ENCODE measurements at places on chromosomes 1 and 21.
A peak's percentile ranks its signal among the peaks of the same experiment; 100 is the strongest.

DNA sequence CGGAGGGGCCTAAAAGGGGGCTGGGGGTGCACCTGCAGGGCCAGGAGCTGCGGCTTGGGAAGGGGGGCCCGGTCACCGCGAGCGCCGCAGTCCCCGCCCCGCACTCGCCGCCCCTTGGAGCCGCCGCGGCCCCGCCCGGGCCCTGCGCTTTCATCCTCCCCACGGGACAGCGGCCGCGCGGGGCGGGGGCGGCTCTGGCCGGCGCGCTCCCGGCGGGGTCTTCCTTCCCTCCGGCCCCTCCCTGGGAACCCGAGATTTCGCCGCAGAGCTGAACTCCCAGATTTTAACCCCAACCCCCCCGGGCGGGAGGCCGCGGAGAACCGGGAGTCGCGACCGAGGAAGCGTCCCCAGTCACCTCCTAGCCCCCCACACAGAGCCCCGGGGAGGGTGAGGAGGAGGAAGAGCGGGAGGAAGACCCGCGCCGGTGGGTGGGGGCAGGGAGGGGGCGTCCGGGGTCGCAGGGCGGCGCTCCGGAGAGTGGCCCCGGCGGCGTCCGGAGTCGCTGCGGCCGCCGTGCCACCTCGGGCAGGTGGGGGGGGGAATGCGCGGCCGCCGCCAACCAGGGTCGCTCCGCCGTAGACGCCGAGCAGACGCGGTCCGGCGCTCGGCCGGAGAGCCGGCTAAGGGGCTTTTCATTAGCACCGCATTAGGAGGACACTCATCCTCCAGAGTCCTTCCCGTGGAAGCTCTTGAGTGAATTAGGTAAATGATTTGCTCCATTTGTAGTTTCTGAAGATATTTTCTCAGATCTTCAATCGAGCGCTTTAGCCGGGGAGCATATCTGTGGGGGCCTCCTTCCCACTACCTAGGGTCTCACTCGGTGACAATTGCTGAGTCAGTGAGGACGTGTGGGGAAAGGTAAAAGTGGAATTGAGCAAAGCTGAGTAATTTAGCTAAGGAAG, 31.6 kb upstream of the NFIA start:
- peak; percentile 15 for DNase-seq

DNA sequence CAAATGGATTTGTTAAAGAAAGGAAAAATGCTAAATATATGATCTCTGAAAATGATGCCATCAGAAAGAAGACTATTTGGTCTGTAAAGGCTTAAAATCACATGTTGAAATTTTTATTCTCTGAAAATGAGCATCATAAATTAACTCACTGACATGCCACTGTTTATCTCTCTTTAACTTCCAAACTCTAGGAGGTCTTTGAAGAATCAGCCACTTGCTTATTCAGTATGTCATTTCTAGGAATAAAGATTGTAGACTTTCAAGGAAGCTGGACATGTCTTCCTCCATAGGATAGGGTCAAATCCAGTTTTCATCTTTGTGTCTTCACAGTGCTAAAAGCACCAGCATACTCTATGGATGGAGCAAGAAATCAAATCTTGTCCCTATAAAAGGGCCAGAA, 147.6 kb downstream of the FMN2 start:
- DNase-seq: no peak

- no peak for DNase-seq
Observed at GRCh38 chr1:71785000-71785399, 497.3 kb downstream of the NEGR1 start.

- DNase-seq: no peak
Observed at GRCh38 chr1:216923601-216924000, 200.4 kb upstream of the ESRRG start.

DNA sequence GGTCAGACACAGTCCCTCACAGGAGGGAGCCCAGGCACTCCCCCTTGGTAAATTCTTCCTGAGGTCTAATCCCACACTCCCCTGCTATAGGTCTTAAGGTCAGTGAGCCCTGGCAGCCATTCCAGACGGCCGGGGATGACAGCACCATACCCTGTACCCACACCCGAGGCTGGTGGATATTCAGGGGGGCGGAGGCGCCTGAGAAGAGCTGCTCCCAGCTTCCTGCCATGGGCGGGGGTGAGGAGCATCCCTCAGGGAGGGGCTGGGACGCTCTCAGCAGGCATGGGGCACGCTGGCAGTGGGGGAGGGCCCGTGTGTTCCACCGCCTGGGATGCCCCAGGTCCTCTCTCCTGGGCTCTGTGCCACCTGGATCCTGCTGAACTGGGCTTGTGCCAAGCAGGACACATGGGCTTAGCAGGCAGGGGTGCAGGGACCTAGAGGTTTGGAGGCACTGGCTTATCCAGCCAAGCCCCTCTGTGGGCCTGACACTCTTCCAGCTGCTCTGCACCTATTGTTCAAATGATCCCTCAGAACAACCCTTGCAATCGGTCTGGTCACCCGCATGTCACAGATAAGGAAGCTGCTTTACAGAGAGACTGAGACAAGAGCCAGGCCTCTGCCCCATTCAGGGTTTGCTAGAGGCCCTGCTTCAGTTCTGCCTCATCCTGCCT, 5.7 kb upstream of the ADGRB2 start:
- DNase-seq: no peak

DNA sequence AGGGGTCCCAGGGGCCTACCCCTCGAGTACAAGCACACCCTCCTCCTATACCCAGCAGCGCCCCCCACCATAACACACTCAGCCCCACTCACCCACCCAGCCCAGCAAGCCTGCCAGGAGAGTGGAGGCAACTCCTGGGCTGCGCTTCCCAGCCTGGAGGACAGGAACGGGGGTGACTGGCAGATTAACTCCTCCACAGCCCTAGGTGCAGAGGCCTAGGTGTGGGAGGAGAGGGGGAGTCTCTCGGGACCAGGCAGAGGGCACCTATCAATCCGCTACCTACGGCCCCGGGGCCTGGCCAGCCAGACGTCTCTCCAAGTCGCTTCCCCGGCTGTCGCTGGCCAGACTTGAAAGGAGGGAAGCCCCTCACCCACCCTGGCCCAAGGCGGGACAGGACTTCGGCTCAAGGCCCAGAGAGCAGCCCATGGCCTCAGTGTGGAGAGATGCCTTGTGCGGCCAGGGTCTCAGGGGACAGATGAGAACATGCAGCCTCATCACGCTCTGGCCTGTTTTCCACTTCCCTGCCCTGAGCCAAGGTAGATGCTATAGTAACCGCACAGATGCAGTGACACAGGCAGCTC, 24.9 kb downstream of the MATN1 start:
- peak; percentile 66 for DNase-seq

GRCh38 chr1:20259646-20260045, 31.0 kb upstream of the VWA5B1 start:
- DNase-seq: no peak

DNA sequence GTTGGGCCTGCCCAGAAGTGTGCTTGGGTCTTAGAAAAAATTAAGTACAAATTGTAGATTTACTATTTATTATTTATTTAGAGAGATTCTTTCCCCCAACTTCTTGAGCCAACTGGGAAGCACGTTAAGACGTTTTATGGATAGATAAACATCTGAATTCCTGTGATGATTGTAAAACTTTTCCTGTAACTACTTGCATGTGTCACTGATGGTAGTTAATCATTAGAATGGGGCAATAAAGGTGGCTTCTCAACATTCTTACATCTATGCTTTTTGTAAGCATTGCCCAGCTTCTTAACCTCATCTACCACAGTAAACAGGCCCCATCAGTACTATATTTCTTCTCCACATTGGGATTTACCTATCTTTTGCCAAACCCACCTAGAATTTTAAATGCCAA, 559.8 kb downstream of the LMO4 start:
- DNase-seq: no peak

DNA sequence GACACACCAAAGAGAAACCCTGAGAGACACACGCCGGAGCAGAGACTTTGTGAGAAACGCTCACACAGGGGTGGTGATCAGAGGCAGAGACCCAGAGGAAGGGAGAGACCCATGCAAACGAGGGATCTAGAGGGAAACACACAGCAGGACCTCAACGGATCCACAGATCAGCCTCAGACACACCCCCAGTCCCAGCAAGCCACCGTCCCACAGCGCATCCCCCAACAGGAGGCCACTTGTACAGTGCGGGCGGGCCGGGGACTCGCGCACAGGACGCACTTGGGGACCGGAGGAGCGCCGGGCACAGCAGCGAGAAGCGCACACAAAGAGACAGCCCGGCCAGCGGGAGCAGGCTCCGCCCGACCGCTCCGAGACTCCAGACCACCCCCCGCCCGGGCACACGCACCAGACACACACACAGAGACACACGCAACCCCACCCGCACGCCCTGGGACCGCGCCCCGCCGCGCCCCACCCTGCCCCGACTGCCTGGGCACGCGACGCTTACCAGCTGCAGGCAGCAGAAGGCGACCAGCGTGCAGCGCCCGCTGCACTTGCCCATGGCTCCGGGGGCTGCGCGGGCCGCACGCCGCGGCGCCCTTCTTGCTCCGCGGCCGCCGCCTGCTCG, 587 bp downstream of the NKAIN1 start:
- peak; percentile 67 for DNase-seq

GRCh38 chr1:168723000-168723399, 6.0 kb downstream of the DPT start:
- no peak for DNase-seq

DNA sequence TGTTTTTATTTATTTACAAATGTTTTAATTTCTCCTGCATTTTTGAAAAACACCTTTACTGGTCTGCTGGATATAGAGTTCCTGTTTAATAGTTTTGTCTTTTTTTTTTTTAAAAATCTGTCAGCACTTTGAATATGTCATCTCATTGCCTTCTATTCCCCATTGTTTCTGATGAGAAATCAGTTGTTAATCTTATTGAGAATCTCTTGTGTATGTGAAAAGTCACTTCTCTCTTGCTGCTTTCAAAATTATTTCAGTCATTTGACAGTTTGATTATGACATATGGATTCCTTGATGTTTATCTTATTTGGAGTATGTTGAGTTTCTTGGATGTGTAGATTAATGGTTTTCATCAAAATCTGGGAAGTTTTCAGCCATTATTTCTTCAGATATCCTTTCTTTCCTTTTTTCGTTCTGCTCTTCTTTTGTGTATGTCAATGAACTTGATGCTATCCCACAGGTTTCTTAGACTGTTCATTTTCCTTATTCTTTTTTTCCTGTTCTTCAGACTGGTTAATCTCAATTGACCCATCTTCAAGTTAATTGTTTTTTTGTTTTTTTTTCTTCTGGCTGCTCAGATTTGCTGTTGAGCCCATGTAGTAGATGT, 51.2 kb upstream of the CCDC190 start:
- DNase-seq: no peak

GRCh38 chr1:169047074-169047473, 59.4 kb upstream of the ATP1B1 start:
- DNase-seq: no peak

- DNase-seq: no peak
Observed at GRCh38 chr1:113858418-113858817, 13.1 kb downstream of the PTPN22 start.

- DNase-seq: no peak
Observed at GRCh38 chr1:226949401-226949800, 9.3 kb downstream of the COQ8A start.

- no peak for DNase-seq
Observed at GRCh38 chr1:209010475-209011230, 572.9 kb upstream of the CAMK1G start.

GRCh38 chr1:35247256-35247655, 21.3 kb upstream of the ZMYM4 start:
- no peak for DNase-seq

DNA sequence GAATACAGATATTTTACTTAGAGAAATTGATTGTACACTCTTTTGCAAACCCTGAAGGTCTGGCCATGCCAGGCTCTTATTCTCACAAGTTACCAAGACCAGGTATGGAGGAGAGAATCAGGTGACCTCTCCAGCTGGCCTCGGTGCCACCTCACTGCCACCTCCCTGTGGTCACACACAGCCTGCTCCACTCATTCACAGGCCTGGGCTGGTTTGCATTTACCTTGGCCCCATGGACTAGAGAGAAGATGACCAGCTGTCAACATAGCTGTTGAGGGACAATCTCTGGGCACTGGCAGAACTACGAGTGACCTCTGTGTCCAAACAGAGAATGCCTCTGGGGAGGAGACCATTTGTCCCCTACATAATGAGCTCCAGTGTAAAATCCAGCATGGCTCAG, 291.2 kb upstream of the RUNX1 start:
- DNase-seq: no peak

DNA sequence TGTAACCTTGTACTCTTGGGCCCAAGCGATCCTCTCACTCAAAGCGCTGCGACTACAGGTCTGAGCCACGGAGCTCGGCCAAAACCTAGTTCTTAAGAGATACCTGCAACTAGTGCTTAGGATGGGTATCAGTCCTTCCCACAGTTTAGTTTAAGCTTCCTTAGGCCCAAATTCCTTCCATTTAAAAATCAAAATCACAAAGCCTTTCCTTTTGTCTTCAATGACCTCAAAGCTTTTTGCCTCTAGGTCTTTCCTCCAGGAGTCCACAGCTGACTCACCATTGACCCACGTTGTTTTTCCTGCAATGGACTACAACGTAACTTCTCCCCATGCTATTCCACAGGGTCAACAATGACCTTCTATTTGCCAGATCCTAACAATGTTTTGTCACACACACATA, 64.0 kb downstream of the APP start:
- no peak for DNase-seq

DNA sequence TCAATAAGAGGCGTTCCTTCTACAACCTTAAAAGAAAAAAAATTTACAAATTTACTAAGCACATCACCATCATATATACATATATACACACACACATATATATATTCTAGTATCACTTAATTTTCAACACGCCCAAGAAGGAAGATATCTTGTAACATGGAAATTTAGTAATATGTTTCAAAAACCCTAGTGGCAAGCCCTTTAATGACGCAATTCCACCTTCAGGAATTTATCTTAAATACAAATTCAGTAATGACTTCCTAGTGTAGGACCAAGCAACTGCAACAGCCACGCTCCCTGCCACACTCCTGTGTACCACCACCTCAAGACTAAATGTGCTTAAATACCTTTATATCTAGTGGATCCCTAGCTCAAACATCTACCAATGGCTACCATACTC, 12.5 kb downstream of the LBR start:
- DNase-seq: no peak

DNA sequence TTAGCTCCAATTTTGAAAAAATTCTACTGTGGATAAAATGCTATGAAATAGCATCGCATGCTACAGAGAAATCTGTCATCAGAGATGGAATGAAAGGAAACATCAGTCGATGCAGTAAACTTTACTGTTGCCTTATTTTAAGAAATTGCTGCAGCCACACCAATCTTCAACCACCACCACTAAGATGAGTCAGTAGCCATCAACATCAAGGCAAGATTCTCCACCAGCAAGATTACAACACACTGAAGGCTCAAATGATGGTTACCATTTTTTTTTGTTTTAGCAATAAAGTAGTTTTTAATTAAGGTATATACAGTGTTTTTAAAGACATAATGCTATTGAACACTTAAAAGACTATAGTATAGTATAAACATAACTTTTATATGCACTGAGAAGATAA, 95.6 kb upstream of the JUN start:
- no peak for DNase-seq
